ENCODE measurements at places on chromosomes 2 and 18. TPM values are rescaled to one million over a fixed set of nuclear protein-coding genes. Genes with fewer than 3 reads are reported as not detected.

Gene COL5A2
- 75.7 TPM for total RNA-seq

Gene TCF7L1
- 10.4 TPM for total RNA-seq

Gene SCYGR4
- not detected for total RNA-seq

Gene ANKZF1
- total RNA-seq = 13.8 TPM

Gene GRB14
- total RNA-seq = 4.5 TPM

Gene BCL2
- total RNA-seq = 0.53 TPM

Gene IKZF2
- 0.27 TPM for total RNA-seq

Gene CKAP2L
- total RNA-seq = 15.9 TPM

Gene GKN1
- total RNA-seq = 0.56 TPM

Gene FEV
- not detected for total RNA-seq

Gene KCNG3
- total RNA-seq = 0.70 TPM

Gene MCEE
- 13.5 TPM for total RNA-seq

Gene CPS1
- total RNA-seq = 13.2 TPM

Gene SESTD1
- total RNA-seq = 16.3 TPM

Measured in A549 treated with Mapracorat at 1 μM for 4 hours (cell line).